ENCODE measurements at places on chromosomes 4 and X.

GRCh38 chr4:77113069-77113468 lies 37.3 kb upstream of the CCNI start:
- DNase-seq = no peak

GRCh38 chr4:101279377-101279871 lies 67.9 kb downstream of the PPP3CA start:
- DNase-seq = no peak

DNA sequence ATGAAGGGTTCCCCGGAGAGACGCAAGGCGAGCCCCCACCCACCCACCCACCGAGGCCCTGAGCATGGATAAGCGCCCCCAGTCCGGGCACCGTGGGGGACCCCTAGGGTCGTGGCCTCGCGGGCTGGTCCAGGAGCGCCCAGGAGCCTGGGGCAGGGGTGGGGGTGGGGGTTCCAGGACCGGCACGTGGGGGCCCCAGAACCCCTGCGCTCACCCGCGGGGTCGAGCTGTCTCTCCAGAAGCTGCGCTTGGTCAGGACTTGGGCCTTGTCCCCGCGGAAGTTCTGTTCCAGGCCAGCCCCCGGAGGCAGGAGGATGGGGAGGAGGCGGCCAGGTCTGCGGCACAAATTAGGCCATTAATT lies 11.2 kb upstream of the SHOX start:
- no peak for DNase-seq

- no peak for DNase-seq
Observed at GRCh38 chrX:111086591-111087006, 9.4 kb upstream of the PAK3 start.

DNA sequence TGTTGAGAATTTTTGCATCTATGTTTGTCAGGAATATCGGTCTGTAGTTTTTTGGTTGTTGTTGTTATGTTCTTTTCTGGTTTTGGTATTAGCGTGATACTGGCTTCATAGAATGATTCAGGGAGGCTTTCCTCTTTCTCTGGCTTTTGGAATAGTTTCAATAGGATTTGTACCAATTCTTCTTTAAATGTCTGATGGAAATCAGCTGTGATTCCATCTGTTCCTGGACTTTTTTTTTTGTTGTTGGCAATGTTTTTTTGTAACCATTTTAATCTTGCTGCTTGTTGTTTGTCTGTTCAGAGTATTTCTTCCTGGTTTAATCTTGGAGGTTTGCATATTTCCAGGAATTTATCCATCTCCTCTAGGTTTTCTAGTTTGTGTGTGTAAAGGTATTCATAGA lies 81.5 kb upstream of the GK2 start:
- DNase-seq = no peak

GRCh38 chrX:68376373-68376772 lies 56.9 kb downstream of the OPHN1 start:
- no peak for DNase-seq

DNA sequence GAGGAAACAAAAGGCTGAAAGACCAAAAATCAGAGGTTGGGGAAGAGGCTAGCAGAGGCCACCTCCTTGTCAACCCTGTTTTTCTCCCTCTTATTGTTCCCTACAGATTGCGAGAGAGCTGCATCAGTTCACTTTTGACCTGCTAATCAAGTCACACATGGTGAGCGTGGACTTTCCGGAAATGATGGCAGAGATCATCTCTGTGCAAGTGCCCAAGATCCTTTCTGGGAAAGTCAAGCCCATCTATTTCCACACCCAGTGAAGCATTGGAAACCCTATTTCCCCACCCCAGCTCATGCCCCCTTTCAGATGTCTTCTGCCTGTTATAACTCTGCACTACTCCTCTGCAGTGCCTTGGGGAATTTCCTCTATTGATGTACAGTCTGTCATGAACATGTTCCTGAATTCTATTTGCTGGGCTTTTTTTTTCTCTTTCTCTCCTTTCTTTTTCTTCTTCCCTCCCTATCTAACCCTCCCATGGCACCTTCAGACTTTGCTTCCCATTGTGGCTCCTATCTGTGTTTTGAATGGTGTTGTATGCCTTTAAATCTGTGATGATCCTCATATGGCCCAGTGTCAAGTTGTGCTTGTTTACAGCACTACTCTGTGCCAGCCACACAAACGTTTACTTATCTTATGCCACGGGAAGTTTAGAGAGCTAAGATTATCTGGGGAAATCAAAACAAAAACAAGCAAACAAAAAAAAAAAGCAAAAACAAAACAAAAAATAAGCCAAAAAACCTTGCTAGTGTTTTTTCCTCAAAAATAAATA lies 179.9 kb downstream of the AR start:
- no peak for DNase-seq

GRCh38 chrX:77694491-77694890 lies 91.5 kb downstream of the ATRX start:
- DNase-seq = no peak

DNA sequence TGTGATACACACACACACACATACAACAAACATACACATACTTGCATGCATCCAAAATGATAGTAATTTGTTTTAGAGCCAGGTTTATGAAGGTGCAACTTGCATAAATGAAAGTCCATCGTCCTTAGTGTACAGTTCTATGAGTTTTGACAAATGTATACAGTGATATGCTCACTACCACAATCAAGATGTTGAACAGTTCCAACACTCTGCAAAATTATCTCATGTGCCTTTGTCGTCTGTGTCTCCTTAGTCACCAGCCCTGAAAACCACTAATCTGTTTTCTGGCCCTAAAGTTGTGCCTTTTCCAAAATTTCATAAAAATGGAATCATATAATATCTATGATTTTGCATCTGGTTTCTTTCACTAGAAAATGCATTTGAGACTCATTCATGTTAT lies 67.8 kb upstream of the ANXA3 start:
- DNase-seq = no peak

GRCh38 chrX:150848914-150849365 lies 49.5 kb downstream of the CD99L2 start:
- no peak for DNase-seq

GRCh38 chrX:48468247-48468671 lies 1.8 kb downstream of the SLC38A5 start:
- DNase-seq = peak; percentile 31

DNA sequence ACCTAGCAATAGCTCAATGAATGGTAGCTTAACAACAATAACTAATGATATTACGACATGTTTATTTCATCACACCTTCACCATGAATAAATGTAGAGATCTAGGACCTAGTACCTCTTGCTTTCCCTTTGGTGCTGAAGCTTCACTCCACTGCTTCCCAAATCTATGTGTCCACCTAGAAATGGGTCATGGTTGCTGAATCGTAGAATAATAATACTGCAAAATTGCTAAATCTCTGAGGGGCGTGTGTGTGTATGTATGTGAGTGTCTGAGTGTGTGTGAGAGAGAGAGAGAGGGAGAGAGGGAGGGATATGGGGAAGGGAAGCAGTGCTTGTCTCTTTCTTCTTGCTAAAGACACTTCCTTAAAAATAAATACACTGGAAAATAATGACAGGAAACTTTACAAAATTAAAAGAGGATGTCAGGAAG lies 109.3 kb upstream of the BMP2K start:
- no peak for DNase-seq

All from NK-92 treated with Interleukin-12 subunit alpha and Interleukin-12 subunit beta, amount 100 ng/mL, for 24 hours (cell line).